ENCODE measurements at places on chromosomes 11 and 22. TPM values are rescaled to one million over a fixed set of nuclear protein-coding genes. Genes with fewer than 3 reads are reported as not detected.

TRIM51 gene
- total RNA-seq = not detected

ZNF280B gene
- total RNA-seq = 3.1 TPM

TMPRSS4 gene
- not detected for total RNA-seq

TRPM5 gene
- total RNA-seq = not detected

RAB3IL1 gene
- total RNA-seq = 0.40 TPM

LRRC32 gene
- total RNA-seq = 0.18 TPM

SLC22A12 gene
- not detected for total RNA-seq

LPXN gene
- 94.8 TPM for total RNA-seq

APOL4 gene
- not detected for total RNA-seq

HBB gene
- not detected for total RNA-seq

IL17REL gene
- total RNA-seq = not detected

FAT3 gene
- total RNA-seq = 1.1 TPM

CD6 gene
- 0.06 TPM for total RNA-seq

GLYATL1 gene
- total RNA-seq = not detected

TMEM151A gene
- 0.60 TPM for total RNA-seq

TMEM191C gene
- not detected for total RNA-seq

TUBA8 gene
- not detected for total RNA-seq

ENTHD1 gene
- not detected for total RNA-seq

STARD10 gene
- 16.7 TPM for total RNA-seq

MMP20 gene
- not detected for total RNA-seq

APOA5 gene
- not detected for total RNA-seq

EIF3D gene
- 519 TPM for total RNA-seq

SYCE3 gene
- total RNA-seq = not detected

FIBIN gene
- 0.11 TPM for total RNA-seq

ROBO4 gene
- 3.6 TPM for total RNA-seq

OTOG gene
- total RNA-seq = not detected

PRDM10 gene
- 5.4 TPM for total RNA-seq

ESRRA gene
- total RNA-seq = 35.0 TPM

TYR gene
- total RNA-seq = not detected

UBQLN3 gene
- total RNA-seq = not detected

DNAJB13 gene
- not detected for total RNA-seq

TMEM121B gene
- total RNA-seq = 0.21 TPM

FLRT1 gene
- not detected for total RNA-seq

KLHL22 gene
- 31.1 TPM for total RNA-seq

NRXN2 gene
- 20.9 TPM for total RNA-seq

ACRV1 gene
- not detected for total RNA-seq

NEFH gene
- total RNA-seq = not detected

CCDC116 gene
- 0.29 TPM for total RNA-seq

LRRC4C gene
- total RNA-seq = not detected

Measured in Daoy (cell line).